Right ventricle myocardium inferior (tissue), 1 donor: ENCODE measurements at places on chromosomes 11 and 22. TPM values are rescaled to one million over a fixed set of nuclear protein-coding genes. Genes with fewer than 3 reads are reported as not detected.

The MMP13 gene
- not detected for total RNA-seq

DNA sequence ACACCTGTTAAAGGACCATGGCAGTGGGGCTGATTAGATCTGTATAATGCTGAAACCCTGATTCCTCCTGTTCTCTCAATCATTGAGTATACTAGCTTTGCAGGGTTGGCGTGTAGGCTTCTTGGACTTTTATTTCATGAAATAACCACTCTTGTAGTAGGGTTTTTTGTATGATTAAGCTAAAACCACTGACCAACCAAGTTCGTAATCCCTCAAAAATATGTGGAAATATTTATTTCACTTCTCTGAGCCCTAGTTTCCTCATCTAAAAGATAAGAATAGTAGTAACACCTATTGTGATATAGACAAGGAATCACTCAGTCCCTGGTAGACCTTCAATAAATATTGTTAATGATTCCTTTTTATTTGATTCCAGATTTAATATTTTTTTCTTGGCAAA lies 4.2 kb downstream of the API5 start:
- no peak for DNase-seq

DNA sequence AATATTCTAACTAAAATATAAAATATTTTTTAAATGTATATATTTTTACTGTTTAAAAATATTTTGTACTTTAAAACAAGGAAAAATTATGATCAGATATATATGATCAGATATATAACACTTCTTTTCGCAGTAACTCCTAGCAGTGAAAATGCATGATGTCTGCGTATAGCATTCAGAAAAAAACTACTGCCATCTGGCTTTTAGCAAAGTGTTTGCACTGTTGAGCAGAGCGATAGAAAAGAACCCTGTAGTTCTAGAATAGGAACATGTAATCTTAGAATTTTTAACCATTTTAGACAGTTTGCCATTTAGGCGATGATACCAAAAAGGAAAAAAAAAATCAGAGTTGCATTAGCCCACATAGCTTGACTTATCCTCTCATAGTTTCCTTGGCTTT lies 370.4 kb upstream of the ANO3 start:
- DNase-seq: no peak

GRCh38 chr11:3137486-3138177 lies 27.5 kb downstream of the OSBPL5 start:
- peak; percentile 48 for DNase-seq

The WNT11 gene
- 18.2 TPM for total RNA-seq

DNA sequence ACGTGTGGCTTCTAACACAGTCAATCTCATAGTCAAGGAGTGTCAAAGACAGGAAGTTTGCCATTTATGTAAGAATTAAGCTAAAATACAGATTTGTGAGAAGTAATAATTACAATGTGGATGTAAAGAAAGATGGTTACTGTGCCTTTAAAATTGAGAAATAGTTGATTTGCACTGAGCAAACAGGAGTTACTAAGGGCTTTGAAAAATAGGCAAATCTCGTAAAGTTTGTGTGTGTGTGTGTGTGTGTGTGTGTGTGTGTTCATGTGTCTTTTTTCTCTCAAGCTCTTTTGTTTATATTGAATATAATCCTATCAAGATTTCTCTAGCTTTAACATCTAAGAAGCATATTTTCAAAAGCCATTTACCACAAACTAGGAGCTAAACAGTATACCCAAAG lies 2284.5 kb downstream of the LRRC4C start:
- no peak for DNase-seq

DNA sequence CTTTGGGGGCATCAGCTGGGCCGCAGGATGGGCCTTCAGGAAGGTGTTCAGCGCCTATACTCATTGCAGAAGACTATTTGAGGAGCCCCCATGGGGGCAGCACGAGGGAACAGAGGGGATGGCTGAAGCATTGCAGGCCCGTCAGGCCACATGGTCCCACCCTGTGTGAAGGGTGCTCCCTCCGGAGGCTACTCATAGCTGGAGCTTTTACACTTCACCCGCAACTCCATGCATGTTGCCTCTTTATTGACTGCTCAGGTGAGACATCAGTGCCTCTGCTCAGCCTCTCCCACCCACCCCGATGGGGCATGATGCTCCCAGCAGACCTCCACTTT lies 1500.9 kb downstream of the TBC1D22A start:
- no peak for DNase-seq

DNA sequence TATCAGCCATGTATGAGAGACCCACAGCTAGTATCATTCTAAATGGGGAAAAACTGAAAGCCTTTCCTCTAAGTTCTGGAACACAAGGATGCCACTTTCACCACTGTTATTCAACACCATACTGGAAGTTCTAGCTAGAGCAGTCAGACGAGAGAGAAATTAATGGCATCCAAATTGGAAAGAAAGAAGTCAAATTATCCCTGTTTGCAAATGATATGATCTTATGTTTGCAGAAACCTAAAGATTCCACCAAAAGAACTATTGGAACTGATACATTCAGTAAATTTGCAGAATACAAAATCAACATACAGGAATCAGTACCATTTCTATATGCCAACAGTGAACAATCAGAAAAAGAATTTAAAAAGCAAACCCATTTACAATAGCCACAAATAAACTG lies 226.0 kb downstream of the TRPC6 start:
- DNase-seq: no peak

The LMO2 gene
- 7.2 TPM for total RNA-seq

GRCh38 chr11:123408619-123409455 lies 21.2 kb upstream of the GRAMD1B start:
- DNase-seq: no peak

- DNase-seq: no peak
Observed at GRCh38 chr11:94211261-94211830, 82.7 kb downstream of the PANX1 start.

- no peak for DNase-seq
Observed at GRCh38 chr11:112226831-112227401, 688 bp downstream of the PTS start.

GRCh38 chr11:73194034-73194507 lies 24.0 kb upstream of the P2RY2 start:
- no peak for DNase-seq
